ENCODE measurements at places on chromosomes 1 and 21.
A peak's percentile ranks its signal among the peaks of the same experiment; 100 is the strongest.

DNA sequence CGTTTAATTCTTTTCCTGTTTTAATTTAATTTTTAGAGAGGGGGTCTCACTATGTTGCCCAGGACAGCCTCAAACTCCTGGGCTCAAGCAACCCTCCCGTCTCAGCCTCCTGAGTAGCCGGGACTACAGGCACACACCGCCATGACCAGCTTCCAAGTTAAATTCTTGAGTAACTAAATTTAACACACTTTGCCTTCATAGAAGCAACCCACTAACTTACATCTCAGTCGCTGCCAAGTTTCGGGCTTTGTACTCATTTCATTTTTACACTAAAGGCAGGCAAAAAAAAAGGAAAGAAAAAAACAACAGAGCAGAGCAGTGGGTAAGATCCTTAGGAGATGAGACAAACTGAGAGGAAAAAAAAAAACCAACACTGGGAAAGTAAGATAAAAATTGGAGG is 3.5 kb downstream of the TIAM1 start:
- no peak for DNase-seq

GRCh38 chr1:84379138-84379916 is 19.0 kb upstream of the DNASE2B start:
- no peak for DNase-seq

DNA sequence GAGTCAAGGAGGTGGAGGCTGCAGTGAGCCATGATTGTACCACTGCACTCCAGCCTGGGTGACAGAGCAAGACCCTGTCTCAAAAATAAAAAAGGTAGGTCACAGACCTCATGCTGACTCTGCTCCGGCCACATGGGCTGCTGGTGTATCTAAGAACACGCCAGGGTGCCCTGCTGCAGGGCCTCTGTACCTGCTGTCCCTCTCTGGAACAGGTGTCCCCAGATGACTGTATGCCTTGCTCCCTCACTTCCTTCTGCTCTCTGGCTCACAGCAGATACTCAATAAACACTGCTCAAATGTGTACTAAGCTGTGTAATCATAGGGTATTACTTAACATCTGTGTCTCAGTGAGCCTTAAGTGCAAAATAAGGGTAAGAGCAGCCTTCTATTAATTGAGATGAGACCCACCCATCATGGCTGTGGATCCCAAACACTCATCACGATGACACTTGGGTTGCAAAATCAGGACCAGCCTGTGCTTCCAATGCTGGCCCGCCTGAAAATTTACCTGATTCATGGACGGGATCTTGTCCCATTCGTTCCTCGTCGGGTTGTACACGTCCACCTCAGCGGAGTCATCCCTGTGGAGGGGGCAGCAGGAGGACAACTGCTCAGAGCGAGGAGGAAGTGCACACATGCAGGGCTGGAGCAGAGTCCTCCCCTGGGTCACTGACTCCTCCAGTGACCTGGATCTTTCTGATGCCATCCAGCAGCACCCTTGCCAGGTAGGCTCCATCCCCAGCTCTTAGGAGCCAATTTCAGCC is 7.5 kb downstream of the KLHL21 start:
- DNase-seq: no peak

- no peak for DNase-seq
These were observed 53.1 kb downstream of the SH3GLB1 start for GRCh38 chr1:86757272-86757984.

GRCh38 chr1:37682334-37682987 is 9.9 kb upstream of the CDCA8 start:
- DNase-seq: peak; percentile 53

GRCh38 chr1:28115267-28115666 is 26.9 kb upstream of the EYA3 start:
- no peak for DNase-seq

GRCh38 chr1:93446837-93447451 is 974 bp upstream of the FNBP1L start:
- no peak for DNase-seq

DNA sequence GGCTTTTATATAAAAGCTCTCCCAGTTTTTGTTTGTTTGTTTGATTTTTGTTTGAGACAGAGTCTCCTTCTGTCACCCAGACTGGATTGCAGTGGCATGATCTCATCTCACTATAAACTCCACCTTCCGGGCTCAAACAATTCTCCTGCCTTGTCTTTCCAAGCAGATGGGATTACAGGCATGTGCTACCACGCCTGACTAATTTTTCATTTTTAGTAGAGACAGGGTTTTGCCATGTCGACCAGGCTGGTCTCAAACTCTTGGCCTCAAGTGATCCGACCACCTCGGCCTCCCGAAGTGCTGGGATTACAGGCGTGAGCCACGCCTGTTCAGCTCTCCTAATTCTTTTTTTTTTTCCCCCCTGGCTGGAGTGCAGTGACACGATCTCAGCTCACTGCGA is 4.4 kb downstream of the PCAT6 start:
- DNase-seq: no peak

DNA sequence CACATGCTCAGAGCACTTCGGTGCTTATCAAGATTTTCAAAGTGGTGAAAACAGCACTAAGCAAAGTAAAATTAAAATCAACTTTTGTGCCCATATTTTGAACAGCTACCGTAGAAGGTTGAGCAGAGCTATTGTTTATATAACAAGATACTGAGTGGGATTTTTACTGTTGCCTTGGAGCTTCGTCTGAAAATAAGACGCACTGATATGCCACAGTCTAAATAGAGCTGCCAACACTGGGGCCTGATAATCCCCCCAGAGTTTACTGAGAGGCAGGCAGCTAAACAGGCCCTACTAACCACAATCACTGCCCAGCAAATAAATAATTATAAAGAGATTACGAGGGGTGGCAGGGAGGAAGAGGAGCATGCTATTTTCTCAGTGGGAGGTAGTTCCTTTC is 650 bp upstream of the CCDC190 start:
- DNase-seq: no peak

DNA sequence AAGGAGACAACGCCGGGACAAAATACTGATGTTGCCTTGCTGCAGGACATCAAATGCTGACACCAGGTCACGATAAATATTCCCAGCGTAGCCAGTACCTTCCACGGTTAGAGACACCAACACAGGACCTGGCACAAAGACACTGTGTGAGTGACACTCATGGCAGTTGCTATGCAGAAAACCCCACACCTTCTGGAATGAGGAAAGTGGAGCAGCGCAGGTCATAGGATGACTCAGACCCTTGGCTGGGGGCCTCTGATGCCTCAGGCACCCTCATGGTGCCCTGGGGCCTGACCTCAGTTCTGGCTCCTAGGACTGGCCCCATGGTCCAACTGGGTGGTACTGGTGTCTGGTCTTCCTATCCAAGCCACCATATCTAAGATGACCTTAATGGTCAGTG is 7.0 kb downstream of the DCST2 start:
- no peak for DNase-seq

GRCh38 chr1:203175827-203176241 is 208 bp upstream of the MYBPH start:
- no peak for DNase-seq

DNA sequence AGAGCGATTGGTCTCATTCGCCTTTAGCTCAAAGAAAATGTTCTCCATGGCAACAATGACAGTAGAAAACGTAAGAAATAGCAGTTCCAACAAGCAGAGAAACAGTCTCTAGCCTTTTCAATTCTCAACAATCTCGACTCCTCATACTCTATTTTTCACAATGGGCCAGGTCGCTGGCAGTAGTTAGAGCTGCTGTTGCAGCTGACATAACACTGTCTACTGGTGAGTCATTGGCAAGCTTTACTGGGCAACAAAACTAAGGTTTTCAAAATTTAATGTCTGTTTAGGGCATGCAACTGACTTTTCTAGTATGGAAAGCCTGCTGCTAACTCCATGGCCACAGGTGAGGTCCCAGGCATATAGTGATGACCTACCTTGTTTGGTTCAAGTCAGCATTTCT is 221.1 kb upstream of the KAZN start:
- DNase-seq: no peak

GRCh38 chr1:98405581-98406074 is 255.9 kb upstream of the SNX7 start:
- no peak for DNase-seq

DNA sequence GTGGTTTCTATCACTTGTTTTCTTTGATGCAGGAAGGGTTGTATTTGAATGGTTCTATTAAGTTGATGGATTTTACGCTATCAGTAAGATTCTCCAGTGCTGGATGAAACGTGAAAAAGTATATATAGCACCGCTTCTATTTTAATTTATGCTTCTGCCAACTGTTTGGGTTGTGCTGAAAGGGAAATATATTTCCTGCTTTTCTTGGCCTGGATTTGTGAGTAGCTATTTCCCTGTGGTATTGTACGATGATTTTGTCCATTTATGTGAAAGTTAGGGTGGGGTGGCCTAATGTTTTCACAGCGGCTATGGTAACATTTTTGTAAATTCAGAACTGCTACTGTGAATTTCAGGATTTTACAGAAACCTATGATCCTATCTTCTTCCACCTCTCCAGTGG is 322 bp downstream of the C1orf162 start:
- DNase-seq: no peak

- no peak for DNase-seq
These were observed 4.7 kb downstream of the POGK start for GRCh38 chr1:166843769-166844596.

- DNase-seq: peak; percentile 36
These were observed 2.7 kb downstream of the USP25 start for GRCh38 chr21:15732290-15732995.

DNA sequence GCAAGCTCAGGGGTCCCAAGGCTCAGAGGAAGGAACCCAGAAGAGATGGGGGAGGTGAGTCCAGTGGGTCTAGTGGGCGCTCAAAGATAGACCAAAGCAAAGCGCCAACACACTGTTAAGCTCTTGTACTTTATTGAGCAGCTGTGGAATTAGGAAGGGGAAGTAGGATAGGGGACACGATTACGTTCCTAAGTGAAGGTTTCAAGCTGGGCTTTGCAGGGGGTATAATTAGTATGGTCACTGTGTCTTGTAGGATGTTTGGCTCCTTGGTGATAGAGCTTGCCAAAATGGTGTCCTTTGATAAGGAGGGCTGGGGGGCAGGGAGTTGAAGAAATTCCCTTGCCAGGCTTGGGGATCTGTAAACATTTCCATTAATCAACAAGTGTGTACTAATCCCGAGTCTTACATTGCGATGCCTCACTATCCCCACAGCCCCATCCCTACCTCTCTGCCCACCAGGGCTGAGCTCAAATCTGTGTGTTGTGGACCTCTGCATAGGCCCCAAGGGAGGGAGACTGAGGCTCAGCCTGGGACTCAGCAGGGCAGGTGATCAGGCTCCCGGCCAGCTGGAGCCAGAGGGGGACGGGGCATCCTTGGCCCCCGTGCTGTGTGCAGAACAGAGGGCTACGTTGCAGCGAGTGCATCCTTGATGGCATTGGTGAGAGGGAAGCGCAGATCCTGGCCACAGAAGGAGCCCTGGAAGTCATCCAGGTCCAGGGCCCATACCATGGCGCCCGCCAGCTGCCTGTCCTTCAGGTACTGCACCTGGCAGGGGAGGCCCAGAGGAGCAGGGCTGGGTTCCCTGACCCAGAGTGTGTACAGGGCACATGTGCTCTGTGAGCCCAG is 3.4 kb upstream of the MYBPH start:
- DNase-seq: no peak

- DNase-seq: no peak
These were observed 1.9 kb upstream of the S100A3 start for GRCh38 chr1:153550827-153551500.

GRCh38 chr1:1039145-1039910 is 19.4 kb downstream of the AGRN start:
- no peak for DNase-seq

Measured in HTR-8/SVneo (cell line).